ENCODE measurements at places on chromosomes 12 and 14. TPM values are rescaled to one million over a fixed set of nuclear protein-coding genes. Genes with fewer than 3 reads are reported as not detected.

The C3AR1 gene
- 18.7 TPM for total RNA-seq

The BIN2 gene
- 2.0 TPM for total RNA-seq

The DPF3 gene
- total RNA-seq = 0.78 TPM

The ABCD2 gene
- 0.69 TPM for total RNA-seq
